Fibroblast of lung (primary cell): ENCODE measurements at places on chromosomes 2 and 18. TPM values are rescaled to one million over a fixed set of nuclear protein-coding genes. Genes with fewer than 3 reads are reported as not detected.
A peak's percentile ranks its signal among the peaks of the same experiment; 100 is the strongest.

MERTK gene
- 1.8 and 6.6 TPM in 2 replicates for total RNA-seq

IL1RN gene
- total RNA-seq: not detected in 2 replicates

RGPD3 gene
- 0.17 and 0.26 TPM in 2 replicates for total RNA-seq

SLC38A11 gene
- 0.26 and 0.50 TPM in 2 replicates for total RNA-seq

GRP gene
- total RNA-seq: not detected in 2 replicates

KYNU gene
- total RNA-seq: 1.5 and 4.6 TPM in 2 replicates

- no peak for DNase-seq
These were observed 89.4 kb upstream of the TAF1B start for GRCh38 chr2:9753665-9754531.

DNA sequence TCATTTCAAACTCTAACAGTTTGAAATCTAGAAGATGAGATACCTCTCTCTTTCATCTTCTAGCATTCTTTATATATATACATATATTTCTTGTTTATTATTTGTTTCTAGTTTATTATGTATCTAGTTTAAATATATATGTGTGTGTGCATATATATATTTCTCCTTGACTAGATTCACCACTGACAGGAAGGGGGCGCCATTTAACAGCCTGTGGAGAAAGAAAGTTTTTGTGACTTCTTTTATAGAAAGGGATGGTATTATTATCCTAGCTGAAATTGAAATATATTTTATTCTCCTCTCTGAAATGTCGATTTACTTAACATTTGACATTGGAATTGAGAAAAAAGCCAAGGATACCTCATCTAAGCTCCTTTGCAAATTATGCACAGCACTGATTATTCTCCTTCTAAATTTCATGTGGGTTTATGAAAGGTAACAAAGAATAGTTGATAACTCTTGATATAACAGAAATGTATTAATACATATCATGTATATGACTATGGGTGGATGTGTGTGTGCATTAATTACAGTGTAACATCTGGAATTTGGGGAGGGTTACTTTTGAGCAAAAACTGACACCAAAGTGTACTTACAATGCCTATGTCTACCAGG, 160.7 kb upstream of the NT5C1B start:
- DNase-seq: peak; percentile 79

DNA sequence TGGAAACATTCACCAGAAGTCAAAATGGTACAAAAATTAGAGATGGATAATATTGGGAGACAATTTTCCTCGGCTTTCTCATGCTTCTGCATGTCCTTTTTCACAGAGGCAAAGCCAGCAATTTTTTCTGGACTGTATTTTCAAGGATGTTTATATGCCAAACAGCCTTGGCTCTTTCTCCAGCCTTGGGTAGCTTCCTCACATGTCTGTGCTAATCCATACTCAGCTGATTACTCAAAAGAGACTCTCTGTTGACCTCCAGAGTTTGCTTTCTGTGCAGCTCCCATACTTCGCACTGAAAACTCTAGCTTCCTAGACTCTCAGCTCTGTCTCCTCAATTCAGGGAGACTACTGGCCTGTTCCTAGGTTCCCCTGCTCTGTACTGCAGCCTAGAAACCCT, 10.6 kb downstream of the C18orf63 start:
- DNase-seq: peak; percentile 2

DNA sequence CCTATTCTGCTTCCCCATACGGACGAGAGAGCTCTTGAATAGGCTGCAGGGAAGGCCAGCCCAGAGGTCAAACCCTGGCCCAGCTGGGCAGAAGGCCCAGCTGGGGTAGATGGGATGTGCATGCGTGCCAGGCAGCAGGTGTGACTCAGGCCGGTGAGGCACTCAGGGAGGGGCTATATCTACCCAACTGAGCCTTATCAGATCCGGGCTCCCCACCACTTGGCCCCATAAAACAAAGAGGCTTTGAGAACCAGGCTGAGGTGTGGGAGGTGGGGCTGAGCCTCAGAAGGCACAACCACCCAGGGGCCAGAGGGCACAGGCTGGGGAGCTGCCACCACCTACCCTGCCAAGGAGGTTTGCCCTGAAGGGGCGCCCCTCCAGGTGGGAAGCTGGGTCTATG, 8.0 kb upstream of the CFAP65 start:
- no peak for DNase-seq

GRCh38 chr2:28516950-28517349, 21.1 kb downstream of the PLB1 start:
- DNase-seq: no peak

DNA sequence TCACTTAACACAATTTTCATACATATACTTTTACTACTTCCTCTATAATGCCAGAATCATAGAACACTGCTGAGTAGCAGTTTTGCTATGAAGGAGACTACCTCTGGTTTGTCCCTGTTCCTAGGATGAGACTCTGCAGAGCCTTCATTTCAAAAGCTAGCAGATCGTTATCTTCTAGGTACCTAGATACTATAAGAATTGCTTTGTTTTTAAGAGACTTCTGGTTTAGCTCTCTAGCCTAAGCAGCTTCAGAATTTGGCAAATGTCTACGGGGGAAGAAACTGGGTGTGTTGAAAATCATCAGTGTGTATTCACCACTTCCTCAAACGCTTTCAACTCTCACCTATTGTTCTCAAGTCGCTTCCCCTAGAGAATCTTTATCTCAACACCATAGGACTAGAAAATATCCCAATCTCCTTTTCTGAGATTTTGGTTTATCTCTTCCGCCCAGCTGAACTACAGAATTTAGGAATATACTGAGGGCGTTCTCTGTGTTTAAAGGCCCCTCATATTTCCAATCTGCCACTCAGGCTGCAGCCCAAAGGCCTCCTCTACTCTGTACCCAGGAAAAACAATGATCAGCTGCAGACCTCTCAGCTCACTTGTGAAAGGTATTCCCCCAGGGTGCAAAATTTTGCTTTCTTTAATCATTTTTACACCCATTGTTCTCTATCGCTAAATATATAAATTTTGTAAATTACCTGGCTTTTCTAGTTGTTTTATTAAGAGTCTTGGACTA, 28.7 kb downstream of the SMAD2 start:
- DNase-seq: no peak

- no peak for DNase-seq
These were observed 96.4 kb downstream of the COBLL1 start for GRCh38 chr2:164745012-164745797.

GRCh38 chr2:31267437-31268120, 33.6 kb downstream of the EHD3 start:
- no peak for DNase-seq

- peak; percentile 63 for DNase-seq
These were observed 73.9 kb downstream of the LBH start for GRCh38 chr2:30305235-30305634.

DNA sequence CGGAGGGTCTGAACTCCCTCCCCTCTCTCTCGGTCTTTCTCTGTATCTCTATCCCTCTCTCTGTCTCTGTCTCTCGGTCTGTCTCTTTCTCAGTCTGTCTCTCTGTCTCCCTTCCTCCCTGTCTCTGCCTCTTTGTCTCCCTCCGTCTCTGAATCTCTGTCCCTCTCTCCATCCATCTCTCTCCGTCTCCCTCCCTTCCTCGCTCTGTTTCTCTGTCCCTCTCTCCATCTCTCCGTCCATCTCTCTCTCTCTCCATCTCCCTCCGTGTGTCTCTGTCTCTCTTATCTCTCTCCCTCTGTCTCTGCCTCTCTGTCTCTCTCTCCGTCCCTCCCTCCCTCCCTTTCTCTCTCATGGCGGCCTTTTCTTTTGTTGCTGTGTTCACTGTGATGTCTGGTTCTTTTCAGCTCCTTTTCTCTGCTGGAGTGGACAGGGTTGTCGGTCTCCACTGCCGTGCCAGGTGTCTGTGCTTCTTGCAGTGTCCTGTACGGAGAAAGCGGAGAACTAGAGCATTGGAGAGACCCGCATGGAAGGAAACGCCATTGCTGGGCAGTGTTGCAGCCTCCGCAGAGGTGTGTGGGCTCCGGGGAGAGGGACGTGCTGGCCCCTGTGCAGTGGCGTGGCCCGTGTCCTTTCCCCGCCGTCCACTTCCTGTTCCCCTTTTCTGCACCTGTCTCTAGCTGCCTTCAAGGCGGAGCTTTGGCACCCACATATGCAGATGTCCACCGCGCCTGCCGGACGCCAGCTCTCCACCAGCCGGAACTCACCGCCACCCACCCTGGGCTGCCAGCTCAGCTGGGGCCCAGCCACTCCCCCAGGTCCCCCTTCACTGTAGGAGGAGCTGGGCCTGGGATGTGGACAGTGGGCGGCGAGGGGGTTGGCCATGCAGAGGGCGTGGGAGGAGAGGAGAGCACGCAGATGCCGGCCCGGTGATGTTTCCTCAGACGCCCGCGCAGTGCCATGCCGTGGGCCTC, 113.1 kb downstream of the NFATC1 start:
- DNase-seq: no peak

- no peak for DNase-seq
These were observed 94.8 kb upstream of the CXCR4 start for GRCh38 chr2:136212426-136213378.

- DNase-seq: no peak
These were observed 276.4 kb downstream of the ALK start for GRCh38 chr2:29644949-29645348.

DNA sequence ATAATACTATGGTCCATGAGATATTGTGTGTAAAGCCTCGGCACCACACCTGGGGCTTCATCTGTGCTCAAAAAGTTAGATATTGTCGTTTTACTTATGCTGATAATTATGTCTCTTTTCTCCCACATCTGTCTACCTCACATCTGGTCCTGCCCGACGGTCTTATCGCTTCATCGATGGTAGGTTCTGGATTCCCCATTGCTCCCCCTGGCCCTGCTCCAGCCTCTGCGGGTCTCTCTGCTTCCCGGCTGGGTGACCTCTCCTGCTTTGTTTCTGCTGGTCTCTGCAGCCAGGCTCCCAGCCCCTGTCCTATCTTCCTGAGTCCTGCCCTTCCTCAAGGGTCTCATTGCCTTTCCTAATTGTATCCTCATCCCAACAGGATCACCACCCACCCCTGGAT, 294.2 kb downstream of the NDUFA10 start:
- DNase-seq: no peak

DNA sequence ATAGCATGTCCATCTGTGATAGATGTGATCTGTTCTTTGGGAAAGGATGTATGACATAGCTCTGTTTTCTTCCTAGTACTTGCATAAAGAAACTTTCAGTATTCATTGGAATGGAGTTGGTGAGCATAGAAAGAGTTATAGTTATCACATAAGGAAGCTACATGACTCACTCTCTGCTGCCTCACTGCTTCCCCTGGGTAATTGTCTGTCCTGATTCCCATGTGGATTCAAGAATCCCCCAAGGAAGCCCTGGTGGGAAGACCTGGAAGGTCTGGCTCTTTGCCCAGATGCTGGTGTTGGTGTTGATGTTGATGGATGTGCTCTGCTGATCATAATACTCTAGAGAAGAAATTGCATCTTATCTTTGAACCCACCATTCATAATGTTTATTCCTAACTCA, 60.6 kb downstream of the PTPN4 start:
- peak; percentile 88 for DNase-seq

DNA sequence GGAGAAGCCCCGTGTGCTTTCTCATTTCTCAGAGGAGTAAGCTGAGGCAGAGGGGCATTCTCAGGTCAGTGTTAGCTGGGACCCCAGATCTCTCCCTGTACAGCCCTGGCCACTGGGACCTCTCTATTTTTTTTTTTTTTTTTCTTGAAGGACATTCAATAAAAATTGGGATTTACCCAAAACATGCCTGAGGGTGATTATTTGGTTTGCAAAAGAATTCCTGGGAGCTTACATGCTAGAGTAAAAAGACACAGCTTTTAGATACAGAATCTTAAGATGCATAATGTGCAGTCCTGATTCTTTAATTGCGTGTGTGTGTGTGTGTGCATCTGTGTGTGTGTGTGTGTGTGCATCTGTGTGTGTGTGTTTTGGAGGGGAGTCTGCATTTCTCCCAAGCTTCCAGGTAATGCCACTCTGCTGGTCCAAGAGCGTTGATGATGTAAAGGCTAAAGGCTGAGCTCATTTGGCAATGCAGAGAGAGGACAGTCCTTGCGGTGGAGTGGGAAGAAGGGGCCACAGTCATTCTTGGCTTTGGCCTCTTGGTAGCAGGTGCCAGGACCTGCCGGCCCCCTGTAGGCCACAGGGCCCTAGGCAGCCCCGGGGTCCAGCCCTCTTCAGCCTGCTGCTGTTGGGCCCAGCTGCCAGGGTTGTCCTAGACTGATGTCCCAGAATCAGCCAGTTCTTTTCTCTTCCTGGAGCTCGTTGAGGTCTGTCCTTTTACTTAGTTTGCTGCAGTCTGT, 74.1 kb upstream of the MCFD2 start:
- DNase-seq: no peak
